Activated CD8-positive, alpha-beta T cell treated with anti-CD3 and anti-CD28 coated beads, Interleukin-2, amount 10 ng/mL, durations not matched to agents 7 days and 5 days (primary cell): ENCODE measurements at places on chromosomes 6 and 20. TPM values are rescaled to one million over a fixed set of nuclear protein-coding genes. Genes with fewer than 3 reads are reported as not detected.

Gene RIPOR3
- total RNA-seq = not detected

Gene LRRC73
- 0.55 TPM for total RNA-seq

Gene MAFB
- not detected for total RNA-seq

Gene FAM209B
- total RNA-seq = 0.45 TPM

Gene PSMF1
- total RNA-seq = 138 TPM

Gene GSTA1
- not detected for total RNA-seq

Gene TBCC
- 29.1 TPM for total RNA-seq

Gene BTNL2
- total RNA-seq = not detected

Gene SLC17A1
- total RNA-seq = not detected

Gene MYLK2
- 0.89 TPM for total RNA-seq

Gene CDH26
- 0.26 TPM for total RNA-seq

Gene CAGE1
- total RNA-seq = 0.16 TPM

Gene TTBK1
- total RNA-seq = not detected

Gene FAM83C
- total RNA-seq = not detected

Gene C20orf202
- total RNA-seq = not detected

Gene TCF21
- total RNA-seq = not detected

Gene TRAPPC3L
- not detected for total RNA-seq

Gene SRSF12
- total RNA-seq = not detected

Gene COL20A1
- total RNA-seq = not detected

Gene PDE7B
- total RNA-seq = 0.29 TPM

Gene CCNC
- 38.7 TPM for total RNA-seq

Gene KCNQ2
- not detected for total RNA-seq

Gene ADGB
- not detected for total RNA-seq

Gene UBE2J1
- total RNA-seq = 30.3 TPM

Gene SAMD10
- total RNA-seq = 12.0 TPM

Gene TREML2
- total RNA-seq = 23.5 TPM

Gene LPA
- not detected for total RNA-seq

Gene INSM1
- total RNA-seq = not detected

Gene SLC22A2
- total RNA-seq = not detected

Gene CENPQ
- total RNA-seq = 18.9 TPM

Gene MYO6
- total RNA-seq = 0.42 TPM

Gene TFAP2C
- not detected for total RNA-seq

Gene F13A1
- total RNA-seq = not detected

Gene MATN4
- total RNA-seq = not detected

Gene EDN1
- total RNA-seq = not detected

Gene ARMH2
- total RNA-seq = 0.97 TPM

Gene CD40
- total RNA-seq = 1.0 TPM

Gene TRIM40
- not detected for total RNA-seq

Gene LTB
- total RNA-seq = 613 TPM

Gene ULBP2
- total RNA-seq = 0.60 TPM

Gene KIFC1
- 175 TPM for total RNA-seq

Gene XKR7
- total RNA-seq = not detected

Gene TINAG
- total RNA-seq = not detected
